ENCODE measurements at places on chromosomes 5 and 9.

GRCh38 chr5:93422652-93423280 is 158.3 kb downstream of the NR2F1-AS1 start:
- no peak for DNase-seq

GRCh38 chr5:134445856-134446818 is 34.5 kb upstream of the CDKN2AIPNL start:
- no peak for DNase-seq

DNA sequence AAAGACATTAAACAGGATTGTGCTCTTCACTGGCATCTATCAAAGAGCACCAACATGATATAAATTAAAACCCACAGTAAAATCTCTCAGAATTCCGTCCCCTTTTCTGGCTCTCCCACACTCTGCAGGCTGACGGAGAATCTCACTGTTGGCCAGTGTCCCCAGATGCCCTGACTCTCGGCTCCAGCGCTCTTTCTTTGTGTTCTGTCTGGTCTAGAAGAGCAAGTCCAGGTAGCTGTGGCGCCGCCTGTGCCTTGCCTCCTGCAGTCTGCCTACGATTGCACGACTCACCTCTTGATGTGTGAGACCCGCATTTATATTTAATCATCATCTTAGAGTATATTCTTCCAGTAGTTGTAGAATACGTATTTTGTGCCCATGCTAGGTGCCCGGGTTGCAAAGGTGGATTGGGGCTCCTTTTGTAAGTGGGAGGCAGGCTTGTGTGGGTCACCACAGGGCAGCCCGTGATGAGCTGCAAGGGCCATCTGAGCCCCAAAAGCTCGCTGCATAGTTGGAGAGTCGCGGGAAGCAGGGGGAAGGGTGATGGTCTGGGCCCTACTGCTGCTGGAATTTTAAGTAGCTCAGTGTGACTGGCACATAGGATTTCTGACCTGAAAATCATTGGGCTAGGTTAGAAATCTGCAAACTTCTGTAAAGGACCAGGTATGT is 55.6 kb downstream of the EHMT1 start:
- no peak for DNase-seq

DNA sequence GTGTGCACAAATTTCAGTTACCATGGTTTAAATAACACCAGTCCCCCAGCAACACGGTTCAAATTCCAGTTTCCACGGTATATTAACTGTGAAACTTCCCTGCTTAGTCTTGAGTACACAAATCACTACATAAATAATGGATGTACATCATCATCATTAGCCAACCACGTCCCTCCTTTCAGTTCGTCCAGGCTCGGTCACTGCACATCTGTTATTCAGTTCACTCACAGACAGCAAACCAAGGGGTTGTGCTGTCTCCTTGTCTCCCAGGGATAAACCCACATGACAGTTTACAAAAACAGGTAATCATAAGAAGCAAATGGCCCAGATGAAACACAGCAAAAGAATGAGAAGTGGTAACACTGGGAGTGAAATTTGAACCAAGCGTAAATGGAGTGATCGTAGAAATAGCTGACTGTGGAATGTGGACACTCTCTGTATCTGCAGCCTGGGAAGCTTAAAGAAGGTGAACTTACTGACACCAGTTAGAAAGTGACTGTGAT is 61.0 kb upstream of the RAD23B start:
- DNase-seq = no peak

DNA sequence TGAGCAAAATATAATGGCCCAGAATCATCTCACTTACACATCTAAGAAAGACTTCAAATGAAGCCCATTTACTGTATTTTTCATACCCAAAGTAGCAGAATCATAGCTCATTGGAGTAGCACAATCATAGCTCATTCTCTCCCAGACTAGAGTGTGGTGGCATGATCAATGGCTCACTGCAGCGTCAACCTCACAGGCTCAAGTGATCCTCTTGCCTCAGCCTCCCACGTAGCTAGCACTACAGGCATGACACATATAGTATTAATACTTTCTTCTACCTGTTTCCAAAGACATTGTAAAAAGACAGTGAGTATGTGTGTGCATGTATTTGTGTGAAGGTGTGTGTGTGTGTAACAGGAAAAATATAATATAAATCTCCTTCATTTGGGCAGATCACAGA is 1247.9 kb upstream of the ACO1 start:
- no peak for DNase-seq

- DNase-seq = no peak
Measured at GRCh38 chr9:34170237-34170991, 8.4 kb upstream of the UBAP1 start.

DNA sequence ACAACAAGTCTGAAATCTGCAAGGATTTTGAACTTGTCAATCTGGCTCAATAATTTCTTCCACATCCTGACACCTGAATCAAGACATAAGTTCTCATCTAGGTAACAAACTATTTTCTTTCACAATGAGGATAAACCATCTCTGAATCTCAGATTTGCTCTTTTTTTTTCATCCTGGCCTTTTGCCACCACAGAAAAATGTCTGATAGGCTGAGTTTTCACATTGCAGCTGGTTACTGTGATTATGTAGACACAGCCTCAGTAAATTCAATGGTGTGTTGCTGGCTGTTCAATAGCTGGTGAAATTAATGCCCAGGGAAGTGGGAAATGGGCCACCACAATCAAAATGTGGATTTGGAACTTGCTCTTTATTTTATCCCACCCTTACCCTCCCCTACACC is 2.8 kb upstream of the ADRA1B start:
- DNase-seq = no peak

GRCh38 chr5:120512068-120512467 is 48.0 kb downstream of the PRR16 start:
- no peak for DNase-seq

DNA sequence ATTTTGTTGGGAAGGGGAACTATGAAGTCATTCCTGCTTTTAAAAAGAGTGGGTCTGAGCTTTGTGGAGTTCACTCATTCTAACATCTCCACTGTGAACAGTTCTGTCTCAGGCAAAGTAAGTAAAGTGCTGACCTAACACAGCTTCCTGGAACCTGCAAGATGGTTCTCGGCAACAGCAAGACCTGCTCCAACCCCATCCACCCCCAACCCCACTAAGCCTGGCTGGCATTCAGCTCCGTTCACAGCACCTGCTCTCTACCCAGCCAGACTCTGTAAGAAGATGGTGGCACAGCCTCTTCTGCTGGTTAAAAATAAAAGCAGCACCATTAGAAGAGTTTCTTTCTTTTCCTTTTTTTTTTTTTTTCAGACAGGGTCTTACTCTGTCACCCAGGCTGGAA is 42.0 kb downstream of the EPB41L4B start:
- no peak for DNase-seq

DNA sequence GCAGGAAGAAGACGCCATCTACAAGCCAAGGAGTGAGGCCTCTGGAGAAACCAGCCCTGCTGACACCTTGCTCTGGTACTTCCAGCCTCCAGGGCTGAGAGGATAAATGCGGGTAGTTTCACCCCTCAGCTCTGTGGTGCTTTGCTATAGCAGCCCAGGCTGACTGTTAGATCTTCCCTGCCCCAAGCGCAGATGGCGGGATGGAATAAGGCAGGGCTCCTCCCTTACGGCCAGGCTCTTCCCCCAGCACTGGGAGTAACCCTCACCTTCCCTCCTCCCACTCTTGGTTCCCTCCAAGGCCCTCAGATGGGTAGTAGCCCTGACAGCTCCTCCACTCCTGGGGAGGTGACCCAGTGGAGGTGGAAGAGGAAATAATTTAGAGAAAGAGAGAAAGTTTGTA is 285.1 kb downstream of the GADD45G start:
- no peak for DNase-seq

- DNase-seq = no peak
Measured at GRCh38 chr9:108775901-108776306, 79.9 kb downstream of the ACTL7B start.

DNA sequence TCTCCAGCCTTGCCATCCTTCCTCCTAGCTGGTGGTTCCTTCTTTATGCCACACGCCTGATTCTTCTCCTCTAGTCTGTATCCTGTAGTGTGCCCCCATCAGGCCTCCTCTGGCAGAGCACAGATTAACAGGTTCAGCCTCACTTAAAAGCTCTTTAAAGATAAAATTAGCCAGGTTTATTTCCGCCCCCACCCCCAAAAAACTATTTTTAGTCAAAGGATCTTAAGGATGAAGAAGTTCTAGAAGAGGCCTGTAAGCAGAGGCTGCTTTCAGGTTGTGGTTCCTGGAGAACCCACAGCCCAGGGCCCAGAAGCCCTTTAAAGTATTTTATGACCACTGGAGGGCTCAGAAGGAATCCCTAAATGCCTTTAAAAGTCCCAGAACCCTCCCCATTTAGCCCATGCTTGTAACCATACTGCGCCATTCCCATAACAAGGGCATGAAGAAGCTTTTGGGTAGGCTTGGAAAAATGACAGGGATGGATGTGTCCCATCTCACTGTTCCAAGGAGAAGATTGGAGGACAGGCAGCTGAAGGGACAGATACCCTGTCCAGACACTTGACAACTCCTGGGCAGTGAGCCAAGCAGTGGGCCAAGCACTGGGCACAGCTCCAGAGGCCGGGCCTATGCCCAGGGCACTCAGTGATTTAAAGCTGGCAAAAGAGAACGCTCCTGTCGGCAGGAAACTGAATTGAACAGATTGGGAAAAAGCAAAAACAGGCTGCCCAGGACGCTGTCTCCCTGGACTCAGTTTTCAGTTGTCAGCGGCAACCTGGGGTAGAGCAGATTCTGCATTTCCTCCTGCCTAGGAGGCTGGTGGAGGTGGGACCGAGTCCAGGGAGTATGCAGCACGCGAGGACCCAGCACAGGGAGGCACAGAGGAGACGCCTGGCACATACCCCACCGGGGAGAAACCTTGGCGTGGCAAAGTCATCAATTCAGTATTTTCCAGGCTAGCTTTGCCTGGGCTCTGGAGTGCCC is 106.3 kb upstream of the SSBP2 start:
- no peak for DNase-seq

GRCh38 chr5:133332439-133333024 is 279.8 kb downstream of the FSTL4 start:
- no peak for DNase-seq

DNA sequence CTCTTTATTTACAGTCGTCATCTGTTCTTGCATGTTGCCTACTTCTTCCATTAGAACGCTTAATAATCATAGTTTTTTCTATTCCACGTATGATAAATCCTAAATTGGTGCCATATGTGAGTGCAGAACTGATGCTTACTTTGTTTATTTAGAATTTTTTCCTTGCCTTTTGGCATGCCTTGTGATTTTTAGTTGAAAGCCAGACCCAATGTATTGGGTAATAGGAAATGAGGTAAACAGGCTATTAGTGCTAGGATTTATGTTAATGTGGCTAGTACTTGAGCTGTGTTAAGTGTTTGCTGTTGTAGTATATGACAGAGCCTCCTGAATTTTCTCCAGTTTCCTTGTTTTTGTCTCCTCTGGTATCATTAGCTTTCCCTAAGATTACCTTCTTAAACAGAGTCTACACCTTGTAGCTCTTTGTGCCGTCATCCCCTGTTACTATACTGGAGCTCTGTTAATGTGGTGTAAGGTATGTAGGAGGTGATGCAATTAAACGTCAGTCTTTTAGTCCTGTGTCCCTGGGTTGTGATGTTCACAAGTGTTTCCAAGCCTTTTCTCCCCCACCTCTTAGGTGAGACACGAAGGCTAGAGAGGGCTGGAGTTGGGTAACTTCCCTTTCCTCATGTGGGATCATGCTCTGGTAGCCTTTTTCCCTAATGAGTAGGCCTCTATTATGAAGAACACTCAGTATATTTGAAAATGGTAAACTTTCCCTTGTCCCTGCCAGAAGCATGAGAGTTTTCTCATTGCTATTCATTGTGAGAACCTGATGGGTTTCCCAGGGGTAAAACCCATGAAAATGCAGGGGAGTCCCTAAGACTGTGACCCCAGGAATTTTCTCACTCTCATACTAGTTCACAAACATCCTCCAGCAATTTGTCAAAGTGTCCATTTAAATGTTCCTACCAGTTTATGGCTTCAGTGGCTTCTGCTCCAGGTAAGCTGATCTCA is 21.2 kb downstream of the SPATA31D3 start:
- DNase-seq = no peak

DNA sequence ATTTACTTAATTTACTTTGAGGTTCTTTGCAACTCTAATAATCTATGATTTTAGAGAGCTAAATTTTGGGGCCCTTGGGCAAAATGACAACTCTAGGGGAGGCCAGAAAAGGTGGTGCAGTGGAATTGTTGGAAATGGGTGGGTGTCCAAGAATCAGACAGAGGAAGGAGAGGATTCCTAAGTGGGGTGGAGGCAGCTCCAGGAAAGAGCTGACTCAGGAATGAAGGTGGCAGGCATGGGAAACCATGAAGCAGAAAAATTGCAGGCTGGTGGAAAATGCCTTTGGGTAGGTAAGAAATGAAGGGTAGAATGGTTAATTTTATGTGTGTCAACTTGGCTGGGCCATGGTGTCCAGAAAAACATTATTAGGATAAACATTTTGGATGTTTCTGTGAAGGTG is 248.5 kb upstream of the TUT7 start:
- DNase-seq = no peak

DNA sequence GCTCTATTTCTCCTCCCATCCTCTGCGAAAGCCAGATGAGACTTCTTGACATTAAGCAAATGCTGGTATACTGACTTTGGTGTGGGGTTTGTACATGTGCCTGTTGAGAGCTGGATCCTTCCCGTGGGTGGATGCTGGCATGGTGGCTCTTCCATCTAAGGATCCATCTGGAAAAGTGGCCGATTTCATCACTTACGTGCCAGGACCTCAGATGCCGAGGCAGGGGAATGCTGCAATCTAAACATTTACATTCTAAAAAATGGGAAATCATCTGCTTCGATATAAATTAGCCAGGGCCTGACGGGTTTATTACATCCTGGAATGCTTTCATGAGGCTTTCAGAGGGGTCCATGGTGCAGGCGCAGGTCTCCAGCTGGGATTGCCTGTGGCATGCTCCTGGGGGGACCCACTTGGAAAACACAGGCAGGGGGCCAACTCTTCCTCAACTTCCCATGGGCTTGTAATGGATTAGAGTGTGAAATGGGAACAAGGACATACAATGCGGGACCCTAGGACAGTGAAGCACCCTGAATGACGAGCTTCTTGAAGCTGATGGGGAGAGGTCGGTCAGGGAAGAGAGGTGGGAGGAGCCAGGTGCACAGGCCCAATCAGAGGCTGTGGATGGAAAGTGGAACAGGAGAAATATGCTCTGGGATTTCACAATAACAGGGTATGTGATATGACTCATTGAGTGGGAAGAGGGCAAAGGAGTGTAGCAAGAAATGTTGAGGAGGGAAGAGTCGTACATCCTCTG is 105.5 kb upstream of the PITX1 start:
- no peak for DNase-seq

GRCh38 chr5:170220191-170220590 is 12.6 kb upstream of the C5orf58 start:
- DNase-seq = no peak
